Effector memory CD8-positive, alpha-beta T cell (primary cell): ENCODE measurements at places on chromosomes 5 and 9.

GRCh38 chr9:137470785-137471184 is 11.7 kb upstream of the NSMF start:
- H3K4me3 ChIP-seq, result no peak overlapping the region
- H3K27ac ChIP-seq, result no peak overlapping the region
- peaks cover 3% of the 10 kb centered on the region for H3K36me3 ChIP-seq
- peaks cover 10% of the 10 kb centered on the region for H3K4me1 ChIP-seq
- no peak for DNase-seq

GRCh38 chr5:140310434-140310833 is 7.5 kb upstream of the PFDN1 start:
- no peak overlapping the region for H3K27ac ChIP-seq
- no peak for DNase-seq
- H3K27me3 ChIP-seq, result peaks cover 22% of the 10 kb centered on the region
- H3K4me1 ChIP-seq, result no peaks in the 10 kb centered on the region

DNA sequence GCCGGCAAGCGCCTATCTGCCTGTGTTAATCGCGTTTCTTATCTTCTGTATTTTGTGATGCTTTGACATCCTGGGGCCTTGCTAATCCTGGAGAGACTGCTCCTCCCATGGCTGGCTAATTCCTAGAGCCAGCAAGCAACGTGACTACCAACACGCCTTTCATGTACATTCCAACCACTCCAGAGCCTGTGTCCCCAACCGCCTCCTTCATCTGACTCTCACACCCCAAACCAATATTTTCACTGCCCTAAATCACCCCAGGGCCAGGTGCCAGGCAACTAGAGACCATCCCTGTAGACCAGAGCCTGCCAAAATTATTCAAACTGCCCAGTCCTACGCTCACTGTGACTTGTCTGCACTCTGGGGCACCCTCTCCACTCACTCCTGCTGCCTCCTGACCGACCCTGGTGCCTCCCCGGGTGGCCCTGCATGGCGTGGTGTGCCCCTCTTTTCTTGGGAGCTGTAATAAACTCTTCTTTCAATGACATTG is 50.5 kb upstream of the COL5A1 start:
- H3K4me1 ChIP-seq, result no peaks in the 10 kb centered on the region
- H3K27me3 ChIP-seq, result peaks cover 29% of the 10 kb centered on the region
- H3K4me3 ChIP-seq, result no peak overlapping the region
- DNase-seq, result no peak

DNA sequence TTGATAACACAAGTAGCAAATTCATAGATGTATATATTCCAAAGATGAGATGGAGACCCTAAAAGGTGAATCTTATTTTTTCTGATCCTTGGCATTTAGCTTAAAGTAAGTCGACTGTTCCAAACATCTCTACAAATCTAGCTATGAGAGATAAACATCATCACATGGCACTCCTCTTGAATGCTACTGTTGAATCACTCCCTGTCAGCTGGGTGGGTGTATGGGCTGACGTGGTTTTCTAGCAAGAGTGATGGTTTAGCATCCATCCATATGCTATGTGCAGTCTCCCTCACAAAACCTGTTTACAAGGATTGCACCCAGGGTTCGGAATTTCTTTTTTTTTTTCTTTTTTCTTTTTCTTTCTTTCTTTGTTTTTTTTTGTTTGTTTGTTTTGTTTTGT is 13.8 kb downstream of the ACO1 start:
- H3K27me3 ChIP-seq, result no peaks in the 10 kb centered on the region
- peaks cover 2% of the 10 kb centered on the region for H3K36me3 ChIP-seq
- peaks cover 9% of the 10 kb centered on the region for H3K4me1 ChIP-seq
- no peak overlapping the region for H3K4me3 ChIP-seq

DNA sequence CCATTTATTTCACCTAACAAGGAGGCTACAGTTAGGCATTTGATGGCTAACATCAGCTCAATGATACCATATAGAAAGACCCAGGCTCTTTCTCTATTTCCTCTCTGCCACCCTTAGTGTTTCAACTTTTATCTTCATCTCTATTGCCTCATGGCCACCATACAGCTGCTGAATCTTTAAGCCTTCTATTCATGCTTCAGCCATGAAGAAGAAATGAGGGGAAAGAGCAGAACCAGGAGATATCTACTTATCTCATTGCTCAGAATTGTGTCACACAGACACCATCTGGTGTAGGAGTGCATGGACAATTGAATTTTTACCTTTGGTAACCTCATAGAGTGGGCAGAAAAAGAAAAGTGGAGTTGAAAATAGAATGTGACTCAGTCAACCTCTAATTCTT is 6.7 kb downstream of the GAPT start:
- H3K4me1 ChIP-seq, result no peaks in the 10 kb centered on the region
- DNase-seq, result no peak
- H3K27me3 ChIP-seq, result peaks cover 11% of the 10 kb centered on the region
- H3K27ac ChIP-seq, result no peak overlapping the region
- H3K4me3 ChIP-seq, result no peak overlapping the region

- no peak for DNase-seq
- no peaks in the 10 kb centered on the region for H3K27me3 ChIP-seq
Measured at GRCh38 chr5:91436241-91436640, 53.1 kb upstream of the ARRDC3 start.

GRCh38 chr5:154419236-154419635 is 26.6 kb upstream of the SAP30L start:
- H3K27ac ChIP-seq, result no peak overlapping the region
- peaks cover 19% of the 10 kb centered on the region for H3K4me1 ChIP-seq

DNA sequence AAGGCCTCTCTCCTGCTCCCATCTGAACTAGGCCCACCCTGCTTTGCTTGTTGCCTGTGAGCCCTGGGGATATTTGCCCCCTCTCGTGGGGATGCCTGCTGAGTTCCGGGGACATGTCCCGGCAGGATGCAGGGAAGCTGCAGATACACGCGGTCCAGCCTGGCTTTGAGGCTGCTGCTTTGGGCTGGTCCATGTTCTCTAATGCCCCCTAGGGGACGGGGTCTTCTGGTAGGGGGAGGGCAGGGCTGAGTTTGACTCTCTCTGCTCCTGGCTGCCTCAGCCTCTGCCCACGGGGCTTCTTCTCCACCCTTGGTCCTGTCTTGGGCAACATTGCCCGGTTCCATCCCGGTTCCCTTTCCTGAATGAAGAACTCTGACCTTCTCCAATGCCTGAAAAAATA is 84.9 kb upstream of the ASS1 start:
- H3K27ac ChIP-seq, result no peak overlapping the region
- H3K4me1 ChIP-seq, result no peaks in the 10 kb centered on the region
- no peak for DNase-seq
- H3K27me3 ChIP-seq, result peaks cover 17% of the 10 kb centered on the region

DNA sequence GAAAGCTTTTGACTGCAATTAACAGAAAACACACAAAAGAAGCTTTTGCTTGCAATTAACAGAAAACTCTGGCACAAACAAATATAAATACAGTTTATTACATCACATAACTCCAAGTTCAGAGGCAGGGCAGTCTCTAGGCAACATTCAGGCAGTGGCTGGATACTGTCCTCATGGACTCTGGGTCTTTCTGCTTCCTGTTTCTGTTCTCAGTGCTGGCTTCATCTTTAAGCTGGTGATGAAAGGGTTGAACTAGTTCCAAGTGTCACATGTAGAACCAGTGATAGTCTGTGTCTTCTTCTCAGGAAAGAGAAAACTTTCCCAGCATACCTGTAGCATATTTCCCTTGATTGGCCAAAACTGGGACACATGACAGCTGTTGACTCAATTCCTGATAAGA is 222.6 kb upstream of the GLRA1 start:
- H3K27ac ChIP-seq, result no peak overlapping the region
- no peak for DNase-seq

DNA sequence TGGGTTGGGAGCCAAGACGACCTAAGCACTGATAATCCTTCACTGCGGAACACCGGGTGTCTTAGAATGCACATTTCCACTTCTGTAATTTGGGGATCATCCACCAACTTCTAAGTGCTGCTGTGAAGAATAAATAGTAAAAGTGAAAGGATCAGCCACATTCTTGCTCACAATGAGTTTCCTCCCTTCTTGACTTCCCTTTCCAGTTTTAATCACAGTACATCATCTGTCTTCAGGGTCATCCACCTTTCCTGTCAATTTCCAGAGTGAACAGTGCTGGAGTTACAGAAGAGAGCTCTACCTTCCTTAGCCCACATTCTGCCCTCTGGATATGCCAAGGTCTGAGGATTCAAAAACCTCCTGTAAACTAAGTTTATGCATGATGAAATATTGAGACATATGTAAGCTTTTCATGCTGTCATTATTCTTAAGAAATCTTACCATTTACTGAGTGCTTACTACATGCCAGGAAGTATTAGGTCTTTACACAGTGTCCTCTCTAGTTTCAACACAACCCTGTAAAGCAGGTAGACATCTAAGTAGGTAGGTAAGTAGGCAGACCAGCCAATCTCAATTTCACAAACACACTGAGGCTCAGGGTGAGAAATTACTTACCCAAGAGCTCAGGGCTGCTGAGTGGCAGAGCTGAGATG is 105.2 kb downstream of the CDK5RAP2 start:
- H3K36me3 ChIP-seq, result peaks cover 52% of the 10 kb centered on the region
- peak overlapping the region; percentile 36 for H3K27ac ChIP-seq
- no peak overlapping the region for H3K4me3 ChIP-seq
- H3K4me1 ChIP-seq, result no peaks in the 10 kb centered on the region

- no peaks in the 10 kb centered on the region for H3K4me1 ChIP-seq
- H3K27me3 ChIP-seq, result no peaks in the 10 kb centered on the region
- no peak for DNase-seq
- no peak overlapping the region for H3K4me3 ChIP-seq
- H3K36me3 ChIP-seq, result peaks cover 24% of the 10 kb centered on the region
- H3K27ac ChIP-seq, result no peak overlapping the region
Measured at GRCh38 chr9:113598451-113598850, 134.9 kb downstream of the RGS3 start.
